DMS79 treated with DMSO at 0.1 percent for 48 hours (cell line): ENCODE measurements at places on chromosomes 7 and 10.

DNA sequence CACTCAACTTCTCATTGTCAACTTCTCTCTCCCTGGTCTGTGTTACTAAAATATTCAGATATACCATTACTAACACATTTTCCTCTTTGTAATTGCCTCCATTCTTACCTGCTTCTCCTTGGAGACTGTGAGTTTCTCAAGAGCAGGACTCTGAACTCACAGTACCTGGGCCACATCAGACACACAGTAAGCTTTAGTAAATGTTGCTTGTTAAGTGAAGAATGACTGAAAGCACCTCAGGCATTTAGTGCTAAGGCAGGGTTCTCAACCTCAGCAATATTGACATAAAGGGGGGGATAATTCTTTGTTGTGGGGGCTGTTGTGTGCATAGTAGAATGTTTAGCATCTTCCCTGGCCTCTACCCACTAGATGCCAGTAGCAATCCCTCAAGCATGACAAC is 72.0 kb upstream of the RAB11FIP2 start:
- DNase-seq = no peak

GRCh38 chr7:47180516-47180826 is 401.4 kb downstream of the TNS3 start:
- DNase-seq = no peak

DNA sequence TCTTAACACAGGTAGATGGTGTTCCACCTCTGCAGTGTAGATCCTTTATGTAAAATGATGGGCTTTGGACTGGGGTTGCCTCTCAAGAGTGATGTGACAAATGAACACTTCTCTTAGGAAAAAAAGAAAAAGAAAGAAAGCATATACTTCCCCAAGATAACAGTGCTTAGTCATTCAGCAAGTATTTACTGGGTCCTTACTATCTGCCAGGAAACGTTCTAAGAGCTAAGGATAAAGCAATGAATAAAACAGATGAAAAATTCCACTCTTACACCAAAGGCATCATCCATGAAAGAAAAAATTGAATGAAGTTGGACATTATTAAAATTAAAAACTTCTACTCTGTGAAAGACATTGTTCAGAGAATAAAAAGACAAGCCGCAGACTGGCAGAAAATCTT is 177.3 kb downstream of the C7orf25 start:
- no peak for DNase-seq

- DNase-seq = no peak
Observed at GRCh38 chr10:77619964-77620703, 17.5 kb downstream of the KCNMA1 start.

- no peak for DNase-seq
Observed at GRCh38 chr10:621981-622740, 67.3 kb downstream of the DIP2C start.

DNA sequence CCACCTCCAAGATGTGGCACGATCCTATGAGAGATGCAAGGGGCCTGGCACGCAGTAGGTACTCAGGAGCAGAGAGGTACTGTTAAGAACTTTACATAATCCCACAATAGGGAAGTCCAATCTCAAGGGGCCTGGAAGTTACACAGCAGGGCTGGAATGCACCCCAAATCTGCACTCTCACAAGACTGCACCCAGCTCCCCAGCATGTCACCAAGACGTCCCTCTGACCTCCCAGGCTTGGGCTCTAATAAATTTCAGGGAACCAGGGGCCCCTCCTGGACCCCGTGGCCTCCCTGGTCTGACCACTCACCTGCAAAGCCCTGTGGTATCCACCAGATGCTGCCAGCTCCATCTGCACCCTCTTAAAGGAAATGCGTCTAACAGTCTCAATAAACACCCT is 94.9 kb downstream of the OAT start:
- no peak for DNase-seq

DNA sequence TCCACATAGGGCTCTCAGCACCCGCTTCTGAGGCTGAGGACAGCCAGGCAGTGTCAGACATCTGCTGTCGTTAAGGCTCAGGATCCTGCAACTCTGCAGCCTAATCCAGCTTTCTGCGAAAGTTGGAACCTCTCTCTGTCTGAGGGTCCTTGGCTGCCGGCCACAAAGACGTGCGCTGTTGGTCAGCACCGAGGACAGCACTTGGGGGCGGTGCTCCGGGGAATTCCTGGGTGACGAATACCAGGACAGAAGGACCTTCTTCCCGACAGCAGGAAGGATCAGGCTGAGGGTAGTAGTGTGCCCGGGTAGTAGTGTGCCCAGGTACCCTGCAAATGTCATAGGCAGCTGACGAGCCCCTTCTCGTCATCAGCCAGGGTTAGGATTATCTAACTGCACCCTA is 16.0 kb upstream of the RASGEF1A start:
- no peak for DNase-seq

GRCh38 chr7:108249453-108249852 is 119.3 kb upstream of the LAMB4 start:
- no peak for DNase-seq

DNA sequence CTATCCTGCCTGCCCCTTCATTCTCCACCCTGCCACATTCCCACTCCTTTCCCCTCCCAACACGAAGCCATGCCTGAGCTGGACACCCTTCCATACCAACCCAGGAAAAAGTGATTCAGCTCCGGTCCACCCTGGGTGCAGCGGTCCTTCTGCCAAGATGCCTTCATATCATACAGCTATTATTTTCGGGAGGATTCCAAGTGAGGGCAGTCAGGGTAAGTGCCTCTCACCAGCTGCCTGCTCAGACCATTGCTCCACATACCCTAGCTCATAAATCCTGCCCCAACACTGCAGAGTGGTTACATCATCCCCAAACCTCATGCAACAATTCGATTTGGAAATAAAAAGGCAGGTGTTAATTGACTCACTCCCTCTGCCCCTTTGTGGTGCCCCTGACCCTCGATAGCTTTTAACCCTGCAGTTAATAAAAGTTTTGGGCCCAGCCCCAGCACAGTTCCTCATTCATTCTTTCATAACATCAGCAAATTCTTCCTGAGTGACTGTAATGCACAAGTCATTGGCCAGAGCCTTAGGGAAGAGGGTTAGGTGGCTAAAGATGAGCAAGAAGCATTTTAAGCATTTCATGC is 42.6 kb downstream of the ZNF503 start:
- no peak for DNase-seq

DNA sequence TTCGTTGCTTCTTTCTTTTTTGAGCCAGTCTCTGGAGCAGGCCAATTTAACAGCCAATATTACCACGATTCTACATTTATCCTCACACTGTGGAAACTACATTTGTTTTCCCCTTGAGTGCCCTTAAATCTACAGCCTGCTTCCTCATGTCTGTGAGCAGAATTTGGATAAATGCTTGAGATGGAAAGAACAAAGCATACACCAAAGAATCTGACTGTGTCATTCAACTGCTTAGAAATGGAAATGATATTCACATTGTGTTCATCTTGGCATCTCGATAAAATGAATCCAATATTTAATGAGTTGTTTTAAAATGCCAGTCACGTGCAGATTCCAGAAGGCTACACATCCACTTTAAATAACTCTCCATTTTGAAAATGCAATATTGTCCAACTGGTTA is 41.0 kb upstream of the GSDME start:
- no peak for DNase-seq
